ENCODE measurements at places on chromosomes 6 and 20. TPM values are rescaled to one million over a fixed set of nuclear protein-coding genes. Genes with fewer than 3 reads are reported as not detected.
A peak's percentile ranks its signal among the peaks of the same experiment; 100 is the strongest.

Gene DEFB124
- total RNA-seq: not detected

- no peak for DNase-seq
These were observed 22.1 kb downstream of the NUDT3 start for GRCh38 chr6:34370361-34370760.

Gene SPEF1
- total RNA-seq: under 0.01 TPM

DNA sequence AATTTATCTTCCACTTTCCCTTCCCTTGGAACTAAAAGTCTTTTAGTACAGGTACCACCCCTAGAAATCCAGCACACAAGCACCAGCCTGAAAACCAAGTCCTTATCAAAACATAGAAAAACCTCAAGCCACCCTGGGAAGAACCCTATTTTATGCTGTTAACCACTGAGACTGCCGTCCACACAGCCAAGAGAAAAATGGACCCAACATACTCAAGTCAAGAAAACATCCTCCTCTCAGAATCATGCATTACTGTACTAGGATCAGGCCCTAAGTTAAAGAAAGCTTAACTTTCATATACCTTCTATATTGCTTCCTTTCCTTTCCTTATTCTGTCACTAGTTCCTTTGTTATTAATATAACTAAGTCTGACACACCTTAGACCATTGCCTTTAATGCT is 16.9 kb upstream of the GOPC start:
- DNase-seq: no peak

GRCh38 chr20:38447931-38448675 is 13.0 kb upstream of the SNHG17 start:
- no peak for DNase-seq

Gene ZNFX1
- total RNA-seq: 25.3 TPM

- peak; percentile 7 for DNase-seq
These were observed 138.9 kb downstream of the TMEM242 start for GRCh38 chr6:157184202-157185015.

Gene NT5E
- total RNA-seq: under 0.01 TPM

Gene WFDC5
- total RNA-seq: not detected

GRCh38 chr6:63882208-63882607 is 246.6 kb downstream of the PHF3 start:
- no peak for DNase-seq

DNA sequence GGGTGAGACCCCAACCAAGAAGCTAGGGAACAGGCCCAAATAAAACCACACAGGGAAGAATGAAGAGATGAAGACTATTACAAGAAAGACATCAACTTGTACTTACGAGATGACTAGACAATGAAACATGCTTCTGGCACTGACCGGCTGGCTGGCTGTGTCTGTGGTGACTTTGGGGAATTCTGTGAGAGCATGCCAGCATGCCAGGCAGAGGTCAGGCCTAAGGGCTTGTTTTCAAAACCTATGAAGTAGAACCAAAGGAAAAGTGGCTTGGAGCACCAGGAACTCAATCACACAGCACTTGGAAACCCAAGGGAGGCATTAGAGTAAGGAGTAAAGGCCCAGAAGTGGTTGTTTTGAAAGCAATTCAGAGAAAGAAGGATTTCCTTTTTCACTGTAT is 28.4 kb upstream of the GSTA3 start:
- DNase-seq: no peak

DNA sequence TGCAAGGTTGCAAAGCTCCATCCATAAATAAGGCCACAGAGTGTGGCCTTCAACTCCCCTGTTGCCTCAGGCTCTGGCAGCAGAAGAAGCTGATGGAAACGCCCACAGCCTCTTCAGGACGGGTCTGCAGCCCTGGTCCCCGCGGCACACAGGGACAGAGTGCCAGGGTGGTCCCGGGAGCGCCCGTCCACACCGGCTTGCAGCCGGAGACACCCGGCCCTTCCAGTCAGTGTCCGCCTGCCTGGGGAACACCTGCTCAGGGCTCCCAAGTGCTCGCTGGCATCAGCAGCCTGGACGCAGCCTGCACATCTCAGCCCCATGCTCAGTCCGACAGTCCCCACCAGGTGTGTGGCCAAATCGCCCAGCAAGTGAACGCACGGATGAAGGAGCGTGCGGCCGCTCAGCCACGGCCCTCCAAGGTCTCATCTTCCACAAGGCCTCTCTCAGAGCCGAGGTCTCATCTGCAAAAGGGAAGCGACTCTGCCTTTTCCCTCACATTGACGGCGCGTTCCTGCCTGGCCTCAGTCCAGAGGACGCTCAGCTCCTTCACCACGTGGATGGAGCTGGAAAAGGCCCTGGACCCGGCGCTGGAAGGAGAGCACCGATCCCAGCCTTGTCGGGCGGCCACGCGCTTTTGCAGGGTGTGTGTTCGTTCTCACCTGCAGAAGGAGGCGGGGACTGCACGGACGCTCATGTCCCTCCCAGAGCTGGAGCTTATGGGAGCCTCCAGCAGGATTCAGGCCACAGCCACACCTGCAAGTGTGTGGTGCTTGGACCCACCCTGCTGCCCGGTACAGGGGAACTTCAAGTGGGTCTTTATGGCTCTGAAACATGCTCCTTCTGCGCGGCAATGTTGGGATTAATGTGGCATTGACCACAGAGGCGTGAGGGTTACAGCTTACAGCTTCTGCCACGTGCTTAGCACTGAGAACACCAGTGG is 180.4 kb downstream of the DLL1 start:
- DNase-seq: no peak

DNA sequence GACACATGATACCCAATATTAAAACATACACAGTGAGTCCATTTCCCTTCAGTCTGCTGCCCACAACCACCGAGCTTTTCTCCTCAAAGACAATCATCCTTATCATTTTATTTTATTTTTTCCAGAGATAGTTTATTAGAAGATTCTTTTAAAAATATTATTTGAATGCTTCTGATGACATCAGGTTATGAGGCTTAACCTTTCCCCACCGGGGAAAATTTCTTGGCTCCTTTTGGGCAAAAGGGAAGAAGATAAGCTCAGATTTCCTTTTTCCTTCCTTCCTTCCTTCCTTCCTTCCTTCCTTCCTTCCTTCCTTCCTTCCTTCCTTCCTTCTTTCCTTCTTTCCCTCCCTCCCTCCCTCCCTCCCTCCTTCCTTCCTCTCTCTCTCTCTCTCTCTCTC is 149.5 kb upstream of the CITED2 start:
- no peak for DNase-seq

DNA sequence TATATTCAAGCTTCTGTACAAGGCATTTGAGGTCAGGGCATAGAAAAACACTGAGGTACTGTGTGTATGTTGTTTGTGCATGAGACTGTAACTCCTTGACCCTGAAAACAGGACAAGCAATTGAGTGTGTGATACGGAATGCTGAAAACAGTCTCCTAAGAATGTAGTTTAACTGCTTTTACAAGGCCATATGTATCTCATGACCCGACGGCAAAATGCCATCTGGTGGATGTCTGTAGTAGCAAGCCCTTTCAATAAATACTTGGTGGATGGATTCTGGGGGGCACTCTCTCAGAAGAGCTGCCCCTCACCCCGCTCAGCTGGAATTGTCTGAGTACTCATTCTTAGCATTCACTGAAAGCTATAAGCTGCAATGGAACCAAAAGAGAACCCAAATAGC is 69.3 kb upstream of the EYS start:
- no peak for DNase-seq

DNA sequence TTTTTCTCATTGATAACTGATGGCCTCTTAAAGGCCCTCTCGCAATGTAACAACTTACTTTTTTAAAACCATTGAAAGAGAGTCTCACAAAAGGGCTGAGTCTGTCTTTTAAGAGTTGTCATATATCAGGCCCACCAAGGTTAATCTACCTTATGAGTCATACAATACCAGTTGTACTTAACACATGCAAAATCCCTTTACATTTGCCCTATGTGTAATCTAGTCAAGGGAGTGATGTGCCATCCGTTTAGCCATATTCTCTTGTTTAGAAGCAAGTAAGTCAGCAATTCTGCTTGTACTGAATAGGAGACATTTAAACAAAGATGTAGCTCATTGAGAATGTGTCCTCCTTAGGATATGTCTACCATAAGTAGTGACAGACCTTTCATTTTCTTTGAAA is 143.7 kb downstream of the TENT5A start:
- DNase-seq: no peak

DNA sequence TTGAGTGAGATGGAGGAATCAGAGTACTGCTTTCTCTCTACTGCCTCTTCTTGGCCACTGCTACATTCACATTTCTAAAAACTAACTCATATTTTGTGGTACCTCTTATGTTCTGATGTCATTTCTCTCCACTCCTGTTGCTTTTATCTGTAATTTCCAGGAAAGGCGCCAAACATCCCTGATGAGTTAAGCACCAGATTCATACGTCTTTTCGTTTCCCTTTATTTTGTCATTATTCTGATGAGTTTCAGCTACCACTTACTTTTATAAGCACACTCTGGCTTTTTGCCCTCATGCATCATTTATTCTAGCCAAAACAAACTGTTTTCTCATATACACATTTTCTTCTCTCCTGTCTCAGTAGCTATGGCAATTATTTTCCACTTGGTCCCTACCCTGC is 680.0 kb downstream of the RNF144B start:
- no peak for DNase-seq

DNA sequence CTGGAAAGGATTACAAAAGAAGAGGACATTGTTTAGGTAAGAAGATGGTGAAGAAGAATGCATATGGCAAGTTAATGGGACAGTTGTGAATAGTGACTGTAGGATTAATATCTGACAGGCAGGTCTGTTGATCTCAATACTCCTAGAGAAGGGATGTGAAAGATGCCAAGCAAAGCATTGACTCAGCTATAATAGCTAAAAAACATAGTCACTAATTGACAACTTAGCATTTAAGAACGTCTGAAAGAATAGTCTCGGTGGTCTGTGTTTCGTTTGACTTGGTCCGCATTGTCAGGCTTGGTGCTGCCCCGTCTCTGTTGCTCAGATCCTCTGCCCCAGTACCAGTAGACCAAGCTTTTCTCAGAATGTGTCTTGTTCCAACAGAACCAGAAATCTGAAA is 65.9 kb downstream of the HIVEP1 start:
- DNase-seq: no peak

DNA sequence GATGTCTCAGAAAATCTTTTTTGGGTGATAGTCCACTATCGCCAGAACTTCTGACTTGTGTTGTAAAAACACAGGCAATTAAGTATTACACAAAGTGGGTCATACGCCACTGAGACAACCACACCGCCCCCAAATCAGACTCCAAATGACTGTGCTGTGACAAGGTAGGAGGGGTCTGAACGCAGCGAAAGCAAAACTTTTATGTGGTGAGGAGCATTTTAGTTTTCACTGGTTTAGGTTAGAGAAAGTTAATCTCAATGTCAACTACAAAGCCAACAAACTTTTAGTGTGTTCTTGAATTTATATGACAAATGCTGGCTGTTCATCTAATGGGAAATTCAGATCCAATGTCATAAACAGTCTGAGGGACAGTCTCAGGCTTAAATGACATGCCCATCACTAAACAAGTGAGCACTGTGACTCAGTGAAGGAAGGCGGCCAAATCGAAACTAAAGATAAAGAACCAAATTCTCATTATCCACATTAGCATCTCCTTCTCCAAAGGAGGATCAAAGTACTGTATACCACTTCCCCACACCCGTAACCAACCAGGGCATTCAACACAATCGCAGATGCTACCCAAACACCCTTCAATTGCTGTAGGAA is 186.7 kb downstream of the GJA10 start:
- peak; percentile 42 for DNase-seq

GRCh38 chr20:50722424-50723155 is 8.8 kb upstream of the PARD6B start:
- DNase-seq: no peak

DNA sequence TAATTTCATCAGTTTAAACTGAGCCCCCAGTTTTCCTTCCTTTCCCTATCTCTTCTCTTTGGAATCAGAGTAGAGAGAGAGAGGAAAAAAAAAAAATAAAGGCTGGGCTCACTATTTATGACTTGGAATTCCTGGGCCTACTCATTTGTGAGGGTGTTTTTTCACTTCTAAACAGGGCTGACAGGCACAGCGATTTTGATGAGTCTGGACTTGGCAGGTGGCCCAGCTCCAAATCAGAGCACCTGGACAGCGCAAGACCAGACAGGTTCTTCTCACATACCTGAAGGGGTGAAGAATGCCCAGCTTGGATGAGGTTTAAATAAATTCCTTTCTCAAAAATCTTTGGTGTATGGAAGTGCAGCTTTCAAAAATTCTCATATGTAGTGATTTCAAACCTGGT is 122.2 kb downstream of the KIF13A start:
- no peak for DNase-seq

All from hematopoietic multipotent progenitor cell (in vitro differentiated cells).